ENCODE measurements at places on chromosomes 2 and 18.

- no peak for DNase-seq
These were observed 12.2 kb upstream of the GMPPA start for GRCh38 chr2:219486380-219486959.

DNA sequence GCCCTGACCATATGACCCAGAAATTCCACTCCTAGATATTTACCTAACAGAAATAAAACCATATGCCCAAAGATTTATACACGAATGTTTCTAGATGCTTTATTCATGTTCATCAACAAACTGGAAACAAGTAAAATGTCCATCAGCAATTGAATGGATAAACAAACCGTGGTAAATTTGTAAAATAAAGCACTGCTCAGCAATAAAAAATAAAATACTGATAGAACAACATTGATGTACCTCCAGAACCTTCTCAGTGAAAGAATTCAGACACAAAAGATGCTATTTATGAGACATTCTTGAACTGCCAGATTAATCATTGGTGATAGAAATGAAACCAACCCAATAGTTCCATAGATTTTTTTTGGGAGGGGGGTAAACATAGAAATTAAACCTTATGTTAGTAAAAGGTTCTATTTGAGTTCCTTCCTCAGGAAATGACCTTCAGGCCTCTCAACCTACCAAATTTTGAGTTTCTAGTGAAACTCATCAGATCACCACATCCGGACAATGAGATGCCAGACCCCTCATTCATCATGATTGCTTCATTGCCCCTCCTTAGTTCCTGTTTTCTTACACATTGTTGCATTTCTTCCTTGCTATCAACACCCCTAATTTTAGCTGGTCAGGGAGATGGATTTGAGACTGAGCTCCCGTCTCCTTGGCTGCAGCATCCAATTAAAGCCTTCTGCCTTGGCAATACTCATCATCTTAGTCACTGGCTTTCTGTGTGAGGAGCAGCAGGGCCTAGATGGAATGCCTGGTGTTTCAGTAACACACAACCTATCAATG is 203.5 kb downstream of the LPIN1 start:
- no peak for DNase-seq

GRCh38 chr18:9285604-9286003 is 49.0 kb upstream of the TWSG1 start:
- DNase-seq, result no peak

- DNase-seq, result no peak
These were observed 82.8 kb downstream of the INHBB start for GRCh38 chr2:120428748-120429147.

- no peak for DNase-seq
These were observed 1.9 kb downstream of the PASK start for GRCh38 chr2:241147336-241147735.

DNA sequence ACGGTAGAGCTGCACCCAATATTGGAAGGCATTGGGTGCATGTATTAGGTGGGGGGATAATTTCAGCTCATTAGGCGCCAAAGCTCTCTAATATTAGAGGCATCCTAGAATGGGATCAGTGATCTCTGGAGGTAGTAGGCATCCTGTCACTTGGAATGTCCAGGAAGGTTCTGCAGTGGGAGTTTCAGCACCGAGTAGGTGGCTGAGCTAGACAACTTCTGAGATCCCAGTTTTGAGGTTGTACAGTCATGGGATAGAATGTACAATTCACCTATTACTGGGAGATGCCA is 210.9 kb downstream of the MYCN start:
- DNase-seq, result no peak

DNA sequence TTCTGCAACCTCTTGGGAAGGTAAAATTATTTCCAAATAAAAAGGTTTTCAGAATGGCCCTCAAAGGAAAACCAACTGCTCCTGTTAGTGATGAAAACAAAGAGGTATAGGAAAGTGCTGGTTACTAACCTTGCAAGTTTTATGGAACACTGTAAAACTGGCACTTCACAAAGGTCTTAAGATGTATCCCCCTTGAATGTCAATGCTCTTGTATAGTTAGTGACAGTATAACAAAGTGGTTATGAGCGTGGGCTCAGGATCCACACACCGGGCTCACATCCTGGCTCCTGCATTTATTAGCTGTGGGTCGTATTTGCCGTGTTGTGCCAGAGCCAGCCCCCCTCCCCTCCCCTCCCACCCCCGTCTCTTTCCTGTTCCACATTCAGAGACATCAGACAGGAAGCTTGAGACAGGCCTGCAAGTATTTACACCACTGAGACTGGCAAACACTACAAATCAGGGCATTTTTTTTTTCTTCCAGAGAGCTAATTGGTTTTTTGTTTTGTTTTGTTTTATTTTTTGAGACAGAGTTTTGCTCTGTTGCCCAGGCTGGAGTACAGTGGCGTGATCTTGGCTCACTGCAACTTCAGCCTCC is 9.2 kb upstream of the DNPEP start:
- no peak for DNase-seq

DNA sequence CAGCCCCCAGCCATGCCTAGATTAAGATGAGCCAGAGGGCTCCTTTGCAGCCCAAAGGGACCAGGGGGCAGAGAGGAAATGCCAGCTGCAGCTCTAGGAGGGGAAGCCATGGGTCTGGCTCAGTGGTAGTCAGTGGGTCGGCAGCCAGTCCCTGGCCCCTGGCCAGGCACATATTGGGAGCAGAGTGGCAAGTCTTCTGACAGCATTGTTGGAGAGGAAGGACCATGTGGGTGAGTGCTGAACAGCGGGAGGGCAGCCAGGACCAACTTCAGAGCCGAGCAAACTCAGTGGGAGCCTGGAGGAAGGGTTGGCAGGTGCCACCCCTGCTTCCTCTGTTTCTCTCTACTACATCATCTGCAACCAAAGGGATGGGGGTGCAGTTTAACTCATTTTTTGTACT is 140.5 kb upstream of the PELI1 start:
- DNase-seq, result no peak

GRCh38 chr2:224360801-224361251 is 41.1 kb downstream of the FAM124B start:
- DNase-seq, result peak; percentile 6

GRCh38 chr18:48800876-48801727 is 149.7 kb downstream of the SMAD7 start:
- no peak for DNase-seq

GRCh38 chr18:31901063-31901462 is 41.9 kb downstream of the TRAPPC8 start:
- no peak for DNase-seq

DNA sequence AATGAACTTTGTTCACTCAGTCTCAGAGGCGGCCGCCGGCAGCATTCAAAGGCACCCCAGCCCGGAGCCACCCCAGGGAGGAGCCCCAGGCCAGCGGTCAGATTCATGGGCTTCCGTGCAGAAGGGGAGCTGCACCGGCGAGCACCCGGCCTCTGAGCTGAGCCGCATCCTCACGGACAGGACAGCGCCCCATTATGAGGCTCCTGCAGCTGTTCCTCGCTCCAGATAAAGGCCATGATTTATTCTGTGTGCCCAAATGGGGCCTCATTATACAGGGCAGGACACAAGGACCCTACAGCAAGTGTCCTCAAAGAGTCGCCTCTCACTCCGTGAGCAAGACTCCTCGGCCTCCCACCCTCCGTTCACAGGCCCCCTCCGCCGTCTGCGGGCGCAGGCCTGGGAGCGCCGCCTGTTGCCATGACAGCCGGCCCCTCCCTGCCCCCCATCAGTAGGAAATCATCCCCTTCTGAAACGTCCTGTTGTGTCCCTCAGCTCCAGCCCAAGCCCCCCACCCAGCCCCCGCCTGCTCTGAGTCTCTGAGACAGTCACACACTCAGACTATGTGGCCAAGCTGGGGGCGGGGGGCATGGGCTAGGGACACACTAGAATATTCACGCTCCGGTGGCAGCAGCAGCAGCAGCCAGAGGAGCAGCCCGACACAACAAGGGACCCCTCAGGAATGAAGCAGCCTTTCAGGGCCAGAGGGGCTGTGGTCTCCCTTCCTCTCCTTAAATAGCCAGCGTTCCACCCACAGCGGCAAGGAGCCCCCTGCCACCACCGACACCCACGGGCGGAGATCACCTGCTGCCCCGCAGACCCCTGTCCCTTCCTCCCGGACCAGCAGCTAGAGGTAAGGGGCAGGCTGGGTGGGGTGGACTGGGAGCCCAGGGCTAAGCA is at the start of gene GPR17:
GPR17 (plus strand) TSS at position 759 of the 897 bp plus-strand sequence. CDS start 4,583 bp downstream, outside the sequence.
- DNase-seq, result no peak

DNA sequence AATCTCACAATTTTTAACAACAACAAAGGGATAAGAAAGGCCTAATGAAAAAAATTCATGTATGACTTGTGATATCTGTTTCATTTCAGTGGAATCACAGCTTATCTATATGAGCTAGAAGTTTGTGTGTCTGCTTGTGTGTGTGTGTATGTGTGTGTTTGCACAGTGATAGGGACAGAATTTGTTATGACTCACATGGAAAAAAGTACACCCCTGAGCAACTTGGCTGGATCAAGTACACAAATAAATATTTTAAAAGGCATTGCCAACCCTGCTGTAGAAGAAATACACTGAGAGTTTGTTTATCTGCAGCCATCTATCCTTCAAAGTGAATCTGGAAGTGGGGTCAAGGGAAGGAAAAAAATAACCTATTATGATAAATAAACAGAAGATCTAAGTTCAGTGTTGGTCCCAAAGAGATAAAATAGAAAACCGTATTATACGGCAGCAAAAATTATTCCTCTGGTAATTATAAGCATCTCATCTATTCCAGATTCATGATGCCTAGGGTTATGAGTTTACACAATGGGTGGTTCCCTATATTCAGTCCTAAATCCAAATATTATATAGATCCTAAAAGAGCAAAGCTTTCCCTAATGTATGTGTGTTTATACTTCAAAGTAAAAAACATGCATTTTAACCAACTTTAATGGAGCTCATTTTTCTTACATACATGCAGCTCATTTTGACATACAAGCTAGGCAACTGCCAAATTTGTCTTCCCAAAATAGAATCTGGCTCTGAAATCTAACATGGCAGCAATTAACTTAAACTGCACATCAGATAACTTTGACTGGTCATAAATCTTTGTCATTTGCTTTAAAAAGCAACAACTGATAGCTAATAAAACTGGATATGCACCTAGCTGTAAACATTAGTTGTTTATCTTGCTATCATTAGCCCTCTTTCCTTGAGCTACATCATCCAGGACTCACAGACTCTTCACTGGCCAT is 420.6 kb downstream of the IRS1 start:
- no peak for DNase-seq

- no peak for DNase-seq
These were observed 83.5 kb downstream of the COBLL1 start for GRCh38 chr2:164757934-164758695.

DNA sequence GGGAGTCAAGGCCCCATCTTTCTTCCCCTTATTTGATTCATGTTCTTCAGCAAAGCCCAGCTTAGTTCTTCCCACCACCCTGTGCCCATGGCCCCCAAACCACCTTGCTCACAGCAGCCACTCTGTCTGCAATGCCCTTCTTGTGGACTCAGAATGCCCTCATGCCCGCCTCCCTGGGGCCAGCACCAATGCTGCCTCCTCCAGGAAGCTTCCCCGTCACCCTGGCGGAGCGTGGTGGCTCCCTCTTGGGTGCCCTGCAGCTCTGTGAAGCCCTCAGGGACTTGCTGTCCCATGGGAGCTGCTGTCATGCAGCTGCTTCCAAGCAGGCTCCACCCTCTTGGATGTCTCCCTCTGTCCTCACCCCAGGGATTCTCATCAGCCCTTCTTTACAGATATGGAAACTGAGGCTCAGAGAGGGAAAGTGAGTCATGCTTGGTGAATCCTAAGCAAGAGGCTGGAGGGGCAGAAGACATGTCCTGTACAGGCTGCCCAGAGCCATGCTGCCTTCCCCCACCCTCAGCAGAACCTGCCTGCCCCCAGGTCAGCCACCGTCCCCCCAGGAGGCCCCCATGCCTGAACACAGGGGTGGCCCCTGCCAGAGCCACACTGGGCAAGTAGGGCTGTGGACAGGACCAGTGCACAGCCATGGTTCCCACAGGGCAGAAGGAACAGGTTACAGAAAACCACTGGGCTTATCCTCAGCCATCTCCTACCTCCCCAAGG is 11.8 kb upstream of the DUSP2 start:
- no peak for DNase-seq

DNA sequence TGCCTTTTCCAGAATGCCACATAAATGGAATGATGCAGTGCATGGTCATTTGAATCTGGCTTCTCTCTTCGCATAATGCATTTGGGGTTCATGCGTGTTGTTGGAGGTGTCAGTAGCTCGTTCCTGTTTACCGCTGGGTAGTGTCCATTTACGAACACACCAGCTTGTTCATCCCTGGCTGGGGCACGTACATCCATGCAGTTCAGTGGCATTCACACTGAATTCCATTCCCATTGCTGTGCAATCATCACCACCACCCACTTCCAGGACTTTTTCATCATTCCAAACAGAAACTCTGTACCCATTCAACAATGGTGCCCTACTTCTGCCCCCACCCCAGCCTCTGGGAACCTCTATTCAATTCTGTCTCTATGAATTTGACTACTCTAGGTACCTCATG is 14.7 kb upstream of the CIDEA start:
- DNase-seq, result no peak

DNA sequence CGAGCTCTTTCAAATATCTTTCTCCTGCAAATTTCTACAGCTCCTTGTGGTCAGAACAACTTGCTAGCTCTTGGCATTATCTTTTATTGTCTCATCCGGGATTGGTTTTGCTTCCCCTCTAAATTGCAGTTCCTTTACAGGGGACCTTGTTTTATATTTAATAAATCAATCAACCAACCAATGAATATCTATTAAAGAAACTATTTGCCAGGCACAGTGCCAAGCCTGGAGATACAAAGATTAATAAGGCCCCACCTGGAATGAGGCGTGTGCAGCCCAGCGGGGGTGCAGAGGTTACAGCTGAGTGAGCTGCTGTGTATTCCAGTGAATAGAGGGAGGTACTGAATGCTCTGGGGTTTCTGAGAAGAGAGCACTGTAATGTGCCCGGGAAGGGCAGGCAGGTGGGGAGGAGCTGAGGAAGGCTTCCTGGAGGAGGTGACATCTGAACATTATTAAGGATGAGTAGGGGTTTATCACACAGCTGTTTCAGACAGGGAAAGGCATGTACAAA is 51.8 kb downstream of the LIPG start:
- peak; percentile 63 for DNase-seq

GRCh38 chr2:100248971-100249370 is 73.3 kb downstream of the LONRF2 start:
- DNase-seq, result no peak

DNA sequence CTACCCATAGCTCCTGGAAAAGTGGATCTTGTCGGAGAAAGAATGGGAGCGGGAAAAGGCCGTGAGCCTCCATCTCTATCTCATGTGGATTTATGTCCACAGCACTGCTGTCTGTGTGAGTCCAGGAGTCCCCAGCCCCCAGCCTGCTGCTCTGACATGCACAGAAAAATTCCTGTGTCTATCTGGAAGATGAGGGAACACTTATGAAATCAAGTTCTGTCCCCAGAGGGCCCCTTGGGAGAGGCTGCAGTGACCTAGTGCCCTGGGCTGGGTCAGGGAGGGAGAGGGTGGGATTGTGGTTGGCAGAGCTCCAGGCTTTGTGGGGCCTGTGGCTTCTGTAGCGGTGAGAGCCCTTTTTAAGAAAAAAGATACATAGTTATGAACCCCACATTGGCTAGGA is 37.6 kb downstream of the HJURP start:
- no peak for DNase-seq

Measured in DMS79 treated with DMSO at 0.1 percent for 48 hours (cell line).